ENCODE measurements at places on chromosomes 5 and 9. TPM values are rescaled to one million over a fixed set of nuclear protein-coding genes. Genes with fewer than 3 reads are reported as not detected.

The IFNA2 gene
- polyA plus RNA-seq = not detected

The RASGRF2 gene
- polyA plus RNA-seq = 0.63 TPM

The ZDHHC11B gene
- polyA plus RNA-seq = 0.93 TPM

The PTGS1 gene
- polyA plus RNA-seq = 15.4 TPM

The FGF10 gene
- 13.6 TPM for polyA plus RNA-seq

The CMYA5 gene
- 1.0 TPM for polyA plus RNA-seq

The ADAMTSL2 gene
- 1.3 TPM for polyA plus RNA-seq

The GPX3 gene
- 715 TPM for polyA plus RNA-seq

The SEMA5A gene
- polyA plus RNA-seq = 0.78 TPM

The PDLIM4 gene
- polyA plus RNA-seq = 11.2 TPM

DNA sequence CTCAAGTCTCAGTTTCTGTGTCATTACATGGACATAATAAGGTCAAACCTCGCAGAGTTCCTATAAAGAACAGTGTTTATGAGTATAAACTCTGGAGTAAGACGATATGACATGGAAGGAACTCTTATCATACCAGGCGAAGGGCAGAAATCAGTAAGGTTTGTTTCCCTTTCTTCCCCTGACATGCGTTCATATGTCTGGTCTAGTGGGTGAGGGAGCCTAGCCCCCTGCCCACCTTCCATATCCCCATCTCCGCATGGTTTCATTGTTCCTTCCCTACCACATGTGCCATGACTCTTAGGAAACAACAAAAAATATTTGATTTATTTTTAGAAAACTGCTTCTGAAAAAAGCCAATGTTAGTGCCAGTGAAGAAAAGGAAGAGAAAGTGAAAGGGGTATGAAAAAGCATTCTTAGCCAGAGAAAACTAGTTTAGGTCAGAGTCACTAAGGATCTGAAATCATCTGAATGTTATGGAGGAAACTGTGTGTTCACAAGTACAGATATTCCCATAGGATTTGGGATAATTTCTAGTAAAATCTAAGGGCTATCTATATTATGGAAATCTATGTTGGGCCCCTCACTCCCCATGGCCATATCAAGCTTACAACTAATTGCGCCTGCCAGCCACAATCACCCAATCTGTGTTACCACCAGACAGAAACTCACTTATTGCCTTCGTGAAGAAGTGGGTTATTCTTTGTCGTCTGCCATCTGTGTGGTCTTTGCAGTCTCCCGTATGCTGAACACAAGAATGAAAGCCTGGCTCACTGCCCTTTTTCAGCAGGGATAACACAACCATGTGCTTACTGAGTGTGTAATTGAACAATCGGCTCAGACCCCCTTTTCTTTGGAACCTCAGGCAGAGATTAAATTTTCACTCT, 19.9 kb upstream of the HMHB1 start:
- no peaks in the 10 kb centered on the region for H3K27me3 ChIP-seq
- H3K4me3 ChIP-seq = no peak overlapping the region
- peak; percentile 68 for DNase-seq
- H3K4me1 ChIP-seq = no peaks in the 10 kb centered on the region

DNA sequence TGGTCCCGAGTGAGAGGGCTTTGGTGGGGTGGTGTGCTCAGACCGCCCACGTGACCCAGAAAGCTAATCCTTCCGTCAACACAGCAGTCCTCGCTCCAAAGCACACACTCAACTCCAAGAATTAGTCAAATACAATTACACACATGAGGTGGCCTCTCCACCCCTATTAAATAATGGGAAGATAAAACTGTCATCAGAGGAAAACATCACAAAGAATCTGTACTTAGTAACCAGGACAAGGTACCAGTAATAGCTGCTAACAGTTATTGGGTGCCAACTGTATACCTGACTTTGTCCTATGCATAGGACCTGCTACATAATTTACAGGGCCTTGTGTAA, 222.8 kb downstream of the HSPA4 start:
- no peak overlapping the region for H3K4me3 ChIP-seq
- no peaks in the 10 kb centered on the region for H3K4me1 ChIP-seq
- H3K27ac ChIP-seq = no peak overlapping the region
- peak; percentile 63 for DNase-seq
- no peaks in the 10 kb centered on the region for H3K36me3 ChIP-seq

GRCh38 chr5:56415356-56415765, 182.2 kb upstream of the ANKRD55 start:
- H3K4me1 ChIP-seq = no peaks in the 10 kb centered on the region
- H3K27me3 ChIP-seq = no peaks in the 10 kb centered on the region
- H3K36me3 ChIP-seq = no peaks in the 10 kb centered on the region
- peak; percentile 74 for DNase-seq
- no peak overlapping the region for H3K4me3 ChIP-seq

DNA sequence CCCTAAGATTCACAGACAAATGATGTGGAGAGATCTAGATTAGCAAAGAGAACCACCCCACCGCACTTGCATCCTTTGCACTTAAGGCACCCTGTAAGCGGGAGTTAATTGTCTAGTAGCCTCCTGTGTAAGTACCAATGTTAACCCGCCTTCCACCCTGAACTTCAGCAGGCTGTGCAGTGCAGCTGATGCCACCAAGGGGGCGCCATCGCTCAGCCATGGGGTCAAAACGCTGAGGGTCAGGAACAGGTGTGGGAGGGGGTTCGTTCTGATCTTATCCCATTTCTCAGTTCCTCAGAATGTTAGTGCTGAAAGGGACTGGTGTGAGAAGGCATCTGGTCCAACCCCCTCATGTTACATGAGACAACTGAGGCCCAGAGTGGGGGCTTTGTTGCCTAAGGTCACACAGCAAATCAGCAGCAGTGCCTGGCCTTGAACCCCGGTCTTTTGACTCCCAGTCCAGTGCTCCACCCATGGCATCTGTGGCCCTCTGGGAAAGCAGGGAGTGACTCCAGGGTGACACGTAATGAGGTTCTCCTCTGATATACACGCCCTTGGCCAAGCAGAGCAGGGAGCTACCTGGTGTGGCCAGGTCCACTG, 57.3 kb downstream of the CYFIP2 start:
- no peak overlapping the region for H3K4me3 ChIP-seq
- no peaks in the 10 kb centered on the region for H3K27me3 ChIP-seq
- H3K36me3 ChIP-seq = peaks cover 14% of the 10 kb centered on the region

- H3K27ac ChIP-seq = no peak overlapping the region
- DNase-seq = no peak
- no peaks in the 10 kb centered on the region for H3K27me3 ChIP-seq
- H3K4me1 ChIP-seq = no peaks in the 10 kb centered on the region
- no peaks in the 10 kb centered on the region for H3K36me3 ChIP-seq
- no peak overlapping the region for H3K4me3 ChIP-seq
Measured at GRCh38 chr5:123787635-123788034, 275.7 kb downstream of the CSNK1G3 start.

DNA sequence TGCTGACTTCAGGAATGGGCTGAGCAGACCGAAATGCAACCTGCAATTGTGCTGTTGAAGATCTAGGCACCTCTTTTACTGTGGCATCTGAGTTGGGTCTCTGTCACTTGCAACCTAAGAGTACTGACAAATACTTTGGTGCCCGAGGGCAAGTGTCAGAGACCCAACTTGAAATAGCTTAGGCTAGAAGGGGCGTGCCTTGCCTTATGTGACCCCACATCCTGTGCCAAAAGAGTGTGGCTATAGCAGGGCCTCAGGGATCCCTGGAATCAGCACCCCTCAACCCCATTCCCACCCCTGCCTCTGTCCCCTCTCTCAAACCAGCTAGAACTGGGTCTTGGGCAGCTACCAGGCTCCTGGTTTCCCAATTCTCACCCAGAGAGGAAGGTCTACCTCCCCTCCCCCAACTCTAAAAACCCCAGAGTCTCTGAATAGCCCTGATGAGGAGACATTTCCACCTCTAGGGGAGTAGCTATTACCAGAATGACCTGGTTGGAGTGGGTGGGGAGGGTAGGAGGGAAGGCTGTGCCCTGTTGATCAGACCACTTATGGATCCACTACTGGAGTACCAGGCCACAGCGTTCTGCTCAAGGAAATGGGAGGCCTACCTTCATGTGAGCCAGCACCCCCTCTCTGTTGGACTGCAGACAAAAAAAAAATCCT, 17.5 kb downstream of the RAI14 start:
- H3K4me3 ChIP-seq = no peak overlapping the region
- DNase-seq = no peak
- no peak overlapping the region for H3K27ac ChIP-seq

GRCh38 chr5:32126691-32127090, 47.4 kb downstream of the GOLPH3 start:
- no peak for DNase-seq
- no peak overlapping the region for H3K27ac ChIP-seq
- peaks cover 10% of the 10 kb centered on the region for H3K4me1 ChIP-seq
- H3K27me3 ChIP-seq = no peaks in the 10 kb centered on the region

DNA sequence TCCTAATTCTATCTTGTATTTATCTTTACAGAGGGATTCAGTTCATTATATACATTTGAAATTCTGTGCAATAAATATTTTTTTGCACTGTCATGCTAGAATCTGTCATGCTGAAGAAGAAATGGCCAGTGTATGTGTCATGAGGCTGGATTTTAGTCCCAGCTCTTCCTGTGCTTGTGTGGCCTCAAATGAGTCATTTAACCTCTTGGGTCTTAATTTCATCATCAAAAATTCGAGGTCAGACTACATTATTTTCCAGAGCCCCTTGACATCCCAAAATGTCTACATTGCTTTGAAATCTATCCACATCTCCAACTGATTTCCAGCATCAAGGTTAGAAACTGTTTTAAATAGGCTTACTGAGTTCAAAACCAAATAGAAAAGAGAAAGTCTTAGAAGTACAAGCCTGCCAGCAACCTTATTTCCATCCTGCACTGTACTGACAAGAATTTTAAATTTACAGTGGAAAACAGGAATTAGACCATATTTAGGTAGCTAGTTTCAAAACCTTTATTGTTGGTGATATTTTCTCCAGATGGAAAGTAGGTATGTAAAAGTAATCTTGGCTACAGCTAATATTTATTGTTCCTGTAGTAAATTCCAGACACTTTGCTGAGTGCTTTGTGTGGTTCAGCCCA, 96.7 kb upstream of the MAMDC2 start:
- DNase-seq = no peak
- no peak overlapping the region for H3K4me3 ChIP-seq
- no peaks in the 10 kb centered on the region for H3K4me1 ChIP-seq
- H3K27ac ChIP-seq = no peak overlapping the region
- H3K36me3 ChIP-seq = no peaks in the 10 kb centered on the region
- no peaks in the 10 kb centered on the region for H3K27me3 ChIP-seq

DNA sequence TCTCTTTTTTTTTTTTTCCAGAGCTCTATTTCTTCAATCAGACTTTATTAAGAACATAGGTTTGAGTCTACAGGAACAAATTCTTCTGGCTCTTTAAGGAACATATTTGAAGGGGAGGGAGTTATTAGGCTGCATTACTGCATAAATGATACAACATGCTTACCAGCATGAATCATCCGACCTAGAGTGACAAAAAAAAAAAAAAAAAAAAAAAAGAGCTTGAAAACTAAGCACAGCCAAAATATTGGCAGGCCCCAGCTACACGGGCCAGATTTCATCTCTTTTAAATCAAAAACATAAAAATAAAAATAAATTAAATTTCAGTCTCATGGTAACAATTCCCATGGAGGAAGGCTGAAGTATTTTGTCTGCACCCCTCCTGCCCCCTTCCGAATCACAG, 26.3 kb downstream of the MSX2 start:
- H3K27me3 ChIP-seq = peaks cover 38% of the 10 kb centered on the region
- peaks cover 13% of the 10 kb centered on the region for H3K4me1 ChIP-seq
- no peaks in the 10 kb centered on the region for H3K36me3 ChIP-seq
- H3K4me3 ChIP-seq = peak overlapping the region; percentile 30

- no peaks in the 10 kb centered on the region for H3K27me3 ChIP-seq
- no peak overlapping the region for H3K27ac ChIP-seq
- H3K36me3 ChIP-seq = no peaks in the 10 kb centered on the region
- DNase-seq = peak; percentile 83
Measured at GRCh38 chr9:90107040-90107725, 502.4 kb downstream of the GADD45G start.

- H3K27me3 ChIP-seq = no peaks in the 10 kb centered on the region
- DNase-seq = no peak
- H3K4me3 ChIP-seq = no peak overlapping the region
- H3K27ac ChIP-seq = no peak overlapping the region
Measured at GRCh38 chr5:76177978-76178377, 94.8 kb downstream of the SV2C start.

GRCh38 chr5:101664071-101664791, 631.9 kb downstream of the SLCO4C1 start:
- no peaks in the 10 kb centered on the region for H3K27me3 ChIP-seq
- H3K27ac ChIP-seq = no peak overlapping the region
- H3K36me3 ChIP-seq = no peaks in the 10 kb centered on the region
- no peaks in the 10 kb centered on the region for H3K4me1 ChIP-seq
- H3K4me3 ChIP-seq = no peak overlapping the region
- DNase-seq = no peak

GRCh38 chr5:133059621-133060020, 7.8 kb downstream of the HSPA4 start:
- H3K27ac ChIP-seq = no peak overlapping the region
- H3K36me3 ChIP-seq = no peaks in the 10 kb centered on the region
- peaks cover 7% of the 10 kb centered on the region for H3K4me1 ChIP-seq
- DNase-seq = no peak
- H3K27me3 ChIP-seq = no peaks in the 10 kb centered on the region

GRCh38 chr9:77885104-77885672, 146.4 kb downstream of the GNAQ start:
- H3K27me3 ChIP-seq = no peaks in the 10 kb centered on the region
- peaks cover 64% of the 10 kb centered on the region for H3K4me1 ChIP-seq
- H3K36me3 ChIP-seq = no peaks in the 10 kb centered on the region

DNA sequence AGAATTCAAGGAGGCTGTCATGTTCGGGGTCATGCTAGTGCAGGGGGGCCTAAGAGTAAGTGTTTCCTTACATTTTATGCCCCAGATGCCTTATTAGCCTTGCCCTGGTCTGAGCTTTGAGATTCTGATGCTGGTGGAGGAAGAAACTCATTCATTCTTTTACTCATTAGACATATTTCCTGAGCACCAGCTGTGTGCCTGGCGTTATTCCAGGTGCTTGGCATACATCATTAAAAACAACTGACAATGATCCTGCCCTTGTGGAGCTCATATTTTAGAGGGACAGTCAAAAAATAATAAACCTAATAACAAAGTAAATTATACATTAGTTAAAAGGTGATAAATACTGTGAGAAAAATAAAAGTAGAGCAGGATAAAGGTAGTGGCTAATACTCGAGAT, 138.9 kb upstream of the SGCD start:
- no peak for DNase-seq
- H3K36me3 ChIP-seq = no peaks in the 10 kb centered on the region
- H3K4me1 ChIP-seq = no peaks in the 10 kb centered on the region
- no peak overlapping the region for H3K4me3 ChIP-seq
- no peak overlapping the region for H3K27ac ChIP-seq

DNA sequence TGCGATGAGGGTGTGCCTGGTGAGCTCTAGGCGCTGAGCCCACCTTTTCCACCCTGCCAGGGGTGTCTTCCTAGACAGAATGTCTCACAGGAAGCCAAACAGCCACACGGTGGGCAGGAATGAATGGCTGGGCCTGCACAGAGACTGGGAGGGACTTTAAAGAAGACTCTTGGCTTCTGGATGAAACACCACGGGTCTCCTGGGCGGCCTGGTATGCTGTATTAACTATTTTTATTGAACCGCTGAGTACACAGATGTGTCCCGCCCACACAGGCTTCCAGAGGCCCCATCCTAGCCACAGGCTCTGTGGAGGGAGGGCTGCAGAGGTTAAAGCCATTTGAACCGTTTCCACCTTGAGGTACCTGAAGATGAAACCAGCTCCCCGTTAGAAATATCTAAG, 115.2 kb upstream of the CXCL14 start:
- H3K4me1 ChIP-seq = peaks cover 5% of the 10 kb centered on the region
- H3K4me3 ChIP-seq = no peak overlapping the region
- no peaks in the 10 kb centered on the region for H3K36me3 ChIP-seq

- H3K4me3 ChIP-seq = no peak overlapping the region
- no peaks in the 10 kb centered on the region for H3K36me3 ChIP-seq
- H3K27me3 ChIP-seq = no peaks in the 10 kb centered on the region
- H3K27ac ChIP-seq = no peak overlapping the region
- no peak for DNase-seq
Measured at GRCh38 chr5:151911011-151911410, 13.6 kb downstream of the GLRA1 start.

Measured in stomach (tissue), 19 donors.